ENCODE measurements at places on chromosomes 1 and 21. TPM values are rescaled to one million over a fixed set of nuclear protein-coding genes. Genes with fewer than 3 reads are reported as not detected.

PHGDH gene
- 84.9 TPM for total RNA-seq

SPRR1B gene
- total RNA-seq, result not detected

CLDN19 gene
- not detected for total RNA-seq

GBP2 gene
- 0.96 TPM for total RNA-seq

ISG15 gene
- total RNA-seq, result 12.9 TPM

LRRC71 gene
- total RNA-seq, result 0.08 TPM

CLCN6 gene
- total RNA-seq, result 3.7 TPM

USF1 gene
- 54.5 TPM for total RNA-seq

NBPF15 gene
- 23.3 TPM for total RNA-seq

HAO2 gene
- total RNA-seq, result not detected

SYNC gene
- total RNA-seq, result 15.8 TPM

CFH gene
- 5.8 TPM for total RNA-seq

KRTCAP2 gene
- 221 TPM for total RNA-seq

SPATA17 gene
- 3.0 TPM for total RNA-seq

FCER1A gene
- total RNA-seq, result not detected

GNPAT gene
- 34.8 TPM for total RNA-seq

TSPAN1 gene
- 2.6 TPM for total RNA-seq

ATAD3C gene
- total RNA-seq, result not detected

DUSP12 gene
- 44.8 TPM for total RNA-seq

MMP23B gene
- total RNA-seq, result 0.68 TPM

TNNT2 gene
- total RNA-seq, result 0.67 TPM

EBNA1BP2 gene
- 182 TPM for total RNA-seq

TNFSF4 gene
- total RNA-seq, result 0.09 TPM

FMOD gene
- total RNA-seq, result 0.02 TPM

TIAM1 gene
- total RNA-seq, result 0.81 TPM

SYCP1 gene
- not detected for total RNA-seq

MGST3 gene
- total RNA-seq, result 182 TPM

SLC26A9 gene
- 0.10 TPM for total RNA-seq

Data from A549 treated with dexamethasone at 1 μM for 4 hours (cell line).